ENCODE measurements at places on chromosomes 4 and X. TPM values are rescaled to one million over a fixed set of nuclear protein-coding genes. Genes with fewer than 3 reads are reported as not detected.
A peak's percentile ranks its signal among the peaks of the same experiment; 100 is the strongest.

DNA sequence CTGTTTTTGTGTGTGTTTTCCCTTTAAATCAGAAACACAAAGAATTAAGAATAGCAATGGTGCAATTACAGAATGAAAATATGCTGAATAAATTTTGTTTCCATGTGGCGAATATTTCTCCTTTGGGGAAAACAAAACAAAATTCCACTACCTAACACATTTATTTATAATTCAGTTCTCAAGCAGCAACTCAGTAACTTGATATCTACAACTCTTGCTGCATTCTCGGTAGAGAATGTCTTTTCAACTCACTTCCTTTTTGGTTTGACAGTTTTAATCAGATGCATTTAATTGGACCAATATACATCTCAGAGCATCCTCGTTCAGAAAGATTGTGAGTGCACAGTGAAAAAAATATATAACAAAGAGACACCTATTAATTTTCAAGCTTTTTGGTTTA, 30.8 kb downstream of the ZNF827 start:
- H3K4me1 ChIP-seq = peaks cover 3% of the 10 kb centered on the region
- H3K4me3 ChIP-seq = no peak overlapping the region
- no peak overlapping the region for H3K27ac ChIP-seq
- no peak for DNase-seq
- no peaks in the 10 kb centered on the region for H3K36me3 ChIP-seq
- no peaks in the 10 kb centered on the region for H3K27me3 ChIP-seq

GRCh38 chrX:14476205-14476604, 53.1 kb upstream of the GLRA2 start:
- no peaks in the 10 kb centered on the region for H3K36me3 ChIP-seq
- no peak for DNase-seq
- no peaks in the 10 kb centered on the region for H3K4me1 ChIP-seq
- no peak overlapping the region for H3K27ac ChIP-seq
- no peak overlapping the region for H3K4me3 ChIP-seq
- H3K27me3 ChIP-seq = no peaks in the 10 kb centered on the region

OTC gene
- not detected for total RNA-seq

DNA sequence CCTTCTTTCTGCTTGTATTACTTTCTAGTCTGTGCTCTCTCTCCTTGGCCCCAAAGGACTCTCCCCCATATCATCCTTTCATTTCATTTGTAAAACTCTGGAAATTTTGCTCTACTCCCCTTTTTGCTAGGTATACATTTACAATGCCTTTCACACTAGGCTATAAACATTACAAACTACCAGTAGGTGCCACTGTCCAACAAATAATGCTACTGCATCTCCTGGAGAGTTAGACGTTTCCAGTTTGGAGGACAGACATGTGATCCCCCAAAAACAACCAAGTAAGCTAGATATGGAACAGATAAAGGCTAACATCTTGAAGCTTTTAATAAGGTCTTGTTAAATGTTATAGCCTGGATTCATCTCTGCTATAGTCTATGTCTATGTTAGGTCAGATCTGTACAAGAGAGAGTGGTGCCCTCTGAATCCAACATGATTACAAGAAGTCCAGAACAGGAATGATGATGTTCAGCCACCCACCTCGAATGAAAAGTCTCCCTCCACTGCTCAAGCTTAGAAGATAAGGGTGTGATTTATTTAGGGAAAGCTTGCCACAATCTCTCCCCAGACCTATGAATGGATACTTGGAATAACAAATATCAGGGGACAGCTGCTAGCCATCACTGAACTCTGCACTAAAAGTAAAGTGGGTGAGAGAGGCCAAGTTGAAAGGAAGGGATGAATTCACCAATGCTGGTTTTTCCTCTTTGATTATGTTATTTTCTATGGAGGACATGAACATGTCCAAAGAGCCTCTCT, 14.3 kb downstream of the CBR4 start:
- H3K27ac ChIP-seq = no peak overlapping the region
- H3K4me3 ChIP-seq = no peak overlapping the region
- no peaks in the 10 kb centered on the region for H3K27me3 ChIP-seq
- DNase-seq = no peak
- peaks cover 23% of the 10 kb centered on the region for H3K4me1 ChIP-seq
- H3K36me3 ChIP-seq = peaks cover 8% of the 10 kb centered on the region

RASSF6 gene
- 5.8 TPM for total RNA-seq

DNA sequence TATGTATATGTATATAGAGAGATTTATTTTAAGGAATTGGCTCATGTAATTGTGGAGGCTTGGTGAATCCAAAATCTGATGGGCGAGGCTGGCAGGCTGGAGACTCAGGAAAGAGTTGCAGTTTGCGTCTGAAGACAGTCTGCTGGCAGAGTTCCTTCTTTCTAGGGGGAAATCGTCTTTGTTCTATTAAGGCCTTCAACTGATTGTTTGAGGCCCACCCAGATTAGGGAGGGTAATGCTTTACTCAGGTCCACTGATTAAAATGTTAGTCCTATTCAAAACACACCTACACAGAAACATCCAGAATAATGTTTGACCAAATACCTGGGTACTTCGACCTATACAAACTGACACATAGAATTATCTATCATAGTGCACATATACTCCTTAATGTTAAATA, 149.5 kb downstream of the NAA11 start:
- peaks cover 36% of the 10 kb centered on the region for H3K4me1 ChIP-seq
- DNase-seq = no peak
- no peaks in the 10 kb centered on the region for H3K27me3 ChIP-seq
- no peaks in the 10 kb centered on the region for H3K36me3 ChIP-seq
- no peak overlapping the region for H3K4me3 ChIP-seq
- no peak overlapping the region for H3K27ac ChIP-seq

GRCh38 chrX:13014111-13015096, 30.0 kb downstream of the FAM9C start:
- H3K27ac ChIP-seq = no peak overlapping the region
- H3K4me3 ChIP-seq = no peak overlapping the region
- H3K36me3 ChIP-seq = no peaks in the 10 kb centered on the region
- no peaks in the 10 kb centered on the region for H3K4me1 ChIP-seq

- H3K4me1 ChIP-seq = no peaks in the 10 kb centered on the region
- no peaks in the 10 kb centered on the region for H3K27me3 ChIP-seq
- no peak for DNase-seq
These were observed 687.7 kb downstream of the TRAM1L1 start for GRCh38 chr4:116397714-116398113.

FAM53A gene
- 0.22 TPM for total RNA-seq

DNA sequence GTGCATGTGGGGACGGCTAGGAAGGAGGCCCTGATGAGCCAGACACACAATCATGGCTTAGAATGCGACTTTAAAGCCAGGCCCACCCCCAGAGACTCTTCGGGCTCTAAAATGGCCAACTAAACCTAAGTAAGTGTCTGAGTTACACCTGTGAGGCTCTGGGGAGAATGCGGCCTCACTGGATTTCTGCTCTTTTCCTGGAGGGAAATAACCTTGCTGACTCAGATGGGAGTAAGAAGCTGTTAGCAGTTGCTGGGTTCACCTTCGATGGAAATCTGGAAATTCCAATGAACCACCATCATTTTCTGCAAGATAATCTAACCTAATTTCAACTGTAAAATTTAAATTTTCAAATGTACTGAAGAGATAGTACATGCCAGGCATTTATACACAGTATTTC, 97.6 kb upstream of the MAML3 start:
- no peaks in the 10 kb centered on the region for H3K27me3 ChIP-seq
- H3K27ac ChIP-seq = peak overlapping the region; percentile 92
- peaks cover 54% of the 10 kb centered on the region for H3K4me1 ChIP-seq
- H3K4me3 ChIP-seq = no peak overlapping the region
- H3K36me3 ChIP-seq = no peaks in the 10 kb centered on the region
- DNase-seq = no peak

ADH1C gene
- 12.6 TPM for total RNA-seq

- no peak overlapping the region for H3K4me3 ChIP-seq
- DNase-seq = no peak
- no peaks in the 10 kb centered on the region for H3K27me3 ChIP-seq
- H3K4me1 ChIP-seq = no peaks in the 10 kb centered on the region
- H3K36me3 ChIP-seq = no peaks in the 10 kb centered on the region
These were observed 85.0 kb upstream of the SORBS2 start for GRCh38 chr4:185896817-185897488.

AMTN gene
- not detected for total RNA-seq

GPR119 gene
- total RNA-seq = not detected

- DNase-seq = no peak
- no peak overlapping the region for H3K27ac ChIP-seq
- H3K36me3 ChIP-seq = no peaks in the 10 kb centered on the region
These were observed 36.0 kb downstream of the IRF2 start for GRCh38 chr4:184438375-184438774.

DUSP9 gene
- 1.9 TPM for total RNA-seq

- H3K4me1 ChIP-seq = no peaks in the 10 kb centered on the region
- DNase-seq = no peak
- H3K27me3 ChIP-seq = no peaks in the 10 kb centered on the region
- no peak overlapping the region for H3K4me3 ChIP-seq
These were observed 1157.2 kb upstream of the ADGRL3 start for GRCh38 chr4:60042941-60043340.

MSX1 gene
- 0.76 TPM for total RNA-seq

HMX1 gene
- total RNA-seq = 0.19 TPM

GRCh38 chr4:64727960-64728359, 318.7 kb upstream of the TECRL start:
- DNase-seq = no peak
- H3K4me1 ChIP-seq = no peaks in the 10 kb centered on the region
- no peaks in the 10 kb centered on the region for H3K36me3 ChIP-seq
- H3K4me3 ChIP-seq = no peak overlapping the region
- no peak overlapping the region for H3K27ac ChIP-seq

- no peak for DNase-seq
- no peaks in the 10 kb centered on the region for H3K27me3 ChIP-seq
- H3K27ac ChIP-seq = no peak overlapping the region
- no peaks in the 10 kb centered on the region for H3K36me3 ChIP-seq
- no peak overlapping the region for H3K4me3 ChIP-seq
These were observed 124.4 kb downstream of the VEGFC start for GRCh38 chr4:176668324-176668723.

ADAMTS3 gene
- total RNA-seq = not detected

GRCh38 chr4:155629956-155630355, 36.7 kb upstream of the GUCY1A1 start:
- DNase-seq = no peak
- no peak overlapping the region for H3K4me3 ChIP-seq
- H3K27me3 ChIP-seq = no peaks in the 10 kb centered on the region
- no peaks in the 10 kb centered on the region for H3K36me3 ChIP-seq
- no peak overlapping the region for H3K27ac ChIP-seq
